ENCODE measurements at places on chromosomes 11 and 22.

DNA sequence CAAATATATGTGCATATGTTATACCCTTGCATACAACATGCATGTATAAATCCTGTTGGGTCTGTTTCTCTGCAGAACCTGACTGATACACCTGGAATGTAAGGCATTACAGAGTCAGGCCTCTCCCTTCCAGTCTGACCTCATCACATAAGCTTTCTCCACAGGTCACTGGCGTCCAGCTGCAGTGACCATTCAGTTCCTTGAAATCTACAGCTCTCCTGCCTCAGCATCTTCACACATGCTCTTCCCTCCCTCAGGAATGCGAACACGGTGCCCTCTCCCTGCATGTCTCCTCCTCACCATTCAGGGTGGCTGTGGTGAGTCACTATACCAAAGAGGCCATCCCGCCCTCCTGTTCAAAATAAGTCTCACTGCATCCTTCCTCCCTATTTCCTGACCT is 657.8 kb upstream of the B3GAT1 start:
- no peak for DNase-seq

- no peak for DNase-seq
Measured at GRCh38 chr22:25482091-25482760, 82.2 kb upstream of the GRK3 start.

DNA sequence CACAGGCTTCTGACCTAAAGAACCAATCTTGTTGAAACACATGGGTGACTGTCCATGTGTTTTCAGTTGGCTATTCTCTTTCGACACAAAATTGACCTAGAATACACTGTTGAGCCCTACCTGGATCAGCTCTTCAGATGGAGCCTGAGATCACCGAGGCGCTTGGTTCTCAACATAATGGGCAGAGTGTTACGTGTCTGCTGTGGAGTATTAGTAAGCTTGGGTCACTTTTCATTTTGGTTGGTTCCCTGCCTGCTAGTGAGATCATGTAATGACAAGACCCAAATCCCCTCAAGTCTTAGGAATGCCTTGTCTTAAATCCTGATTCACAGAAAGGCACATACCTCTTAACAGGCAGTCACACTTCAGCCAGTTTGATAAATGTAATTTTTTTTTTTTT is 8.7 kb downstream of the MED19 start:
- DNase-seq: no peak

DNA sequence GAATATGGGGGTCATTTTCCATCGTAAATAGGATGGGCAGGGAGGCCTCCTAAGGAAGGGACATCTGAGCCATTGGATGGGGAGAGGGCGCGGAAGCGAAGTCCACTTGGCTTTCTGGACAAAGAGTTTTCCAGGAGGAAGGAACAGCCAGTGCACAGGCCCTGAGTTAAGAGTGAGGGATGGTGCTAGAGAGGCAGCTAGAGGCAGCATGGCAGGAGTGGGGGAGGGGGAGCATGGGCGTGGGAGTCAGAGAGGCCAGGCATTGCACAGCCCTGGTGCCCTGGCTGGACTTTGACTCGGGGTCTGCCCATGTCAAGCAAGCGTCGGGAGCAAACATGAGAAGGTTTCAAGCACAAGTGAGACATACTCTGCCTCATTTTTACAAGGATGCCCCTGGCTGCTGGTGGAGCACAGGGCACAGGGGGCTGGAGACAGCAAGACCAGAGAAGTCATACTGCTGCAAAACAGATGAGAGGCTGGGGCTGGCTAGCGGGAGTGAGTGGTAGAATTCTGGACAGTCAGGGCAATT is 9.0 kb downstream of the GNAZ start:
- no peak for DNase-seq

DNA sequence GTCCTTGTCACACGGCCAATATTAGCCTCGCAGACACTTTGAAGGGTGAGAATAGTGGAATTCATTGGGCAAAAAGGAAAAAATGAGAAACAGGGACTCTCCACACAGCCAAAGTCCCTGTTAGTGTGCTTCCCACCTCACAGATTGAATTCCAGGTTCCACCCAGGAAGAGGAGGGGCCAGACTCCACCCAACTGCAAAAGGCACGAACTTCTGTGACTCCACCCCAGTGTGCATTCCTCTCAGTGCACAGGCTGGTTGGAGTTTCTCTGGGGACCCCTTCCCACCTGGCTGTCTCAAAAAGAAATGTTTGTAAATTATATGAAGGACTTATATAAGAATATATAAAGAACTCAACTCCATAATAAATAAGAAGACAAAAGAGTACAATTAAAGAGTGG is 12.1 kb upstream of the BTBD10 start:
- DNase-seq: no peak

- no peak for DNase-seq
Measured at GRCh38 chr11:46105926-46106325, 15.3 kb downstream of the PHF21A start.

DNA sequence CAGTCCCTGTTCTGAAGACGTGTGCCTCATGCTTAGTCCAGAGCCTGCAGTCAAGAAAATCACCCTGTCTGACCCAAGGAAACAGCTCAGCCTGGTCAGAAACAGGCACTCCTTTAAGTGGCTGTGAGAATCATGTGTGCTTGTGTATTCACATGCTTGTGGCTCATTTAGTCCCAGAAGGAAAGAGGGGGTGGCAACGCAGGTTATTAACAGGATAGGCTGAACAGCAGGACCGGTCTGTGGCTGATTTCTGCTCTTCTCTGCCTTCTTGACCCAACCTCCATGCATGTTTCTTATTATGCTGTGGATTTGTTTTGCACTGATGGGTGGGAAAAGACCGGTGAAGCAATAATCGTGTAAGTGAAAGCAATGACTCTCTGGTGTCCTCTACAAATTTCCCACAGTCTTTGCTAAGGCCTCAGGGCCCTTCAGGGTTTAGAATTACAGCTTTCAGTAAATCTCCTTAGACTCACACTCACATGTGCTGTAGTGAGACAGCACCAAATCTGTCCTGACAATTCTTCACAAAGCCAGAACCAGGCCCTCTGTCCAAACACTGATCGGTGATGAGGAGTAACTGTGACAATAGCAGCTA is 288.1 kb downstream of the ETS1 start:
- no peak for DNase-seq

DNA sequence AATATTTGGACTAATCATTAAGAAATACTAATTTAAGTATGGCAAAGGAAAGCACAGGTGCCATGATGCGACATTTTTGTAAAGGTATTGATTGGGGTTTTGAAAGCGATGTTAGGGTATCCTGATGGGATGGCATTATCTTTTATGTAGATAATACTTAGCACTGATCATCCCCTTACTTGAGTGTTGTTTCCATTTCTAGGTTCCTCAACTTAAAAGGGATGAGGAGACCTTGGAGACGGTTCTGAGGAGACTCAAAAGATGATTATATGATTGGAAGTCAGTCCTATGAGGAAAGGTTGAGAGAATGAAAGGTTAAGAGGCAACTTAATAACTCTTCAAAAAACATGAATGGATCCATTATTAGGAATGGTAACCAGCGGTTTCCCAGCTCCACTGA is 11.1 kb downstream of the KMT2A start:
- DNase-seq: no peak

DNA sequence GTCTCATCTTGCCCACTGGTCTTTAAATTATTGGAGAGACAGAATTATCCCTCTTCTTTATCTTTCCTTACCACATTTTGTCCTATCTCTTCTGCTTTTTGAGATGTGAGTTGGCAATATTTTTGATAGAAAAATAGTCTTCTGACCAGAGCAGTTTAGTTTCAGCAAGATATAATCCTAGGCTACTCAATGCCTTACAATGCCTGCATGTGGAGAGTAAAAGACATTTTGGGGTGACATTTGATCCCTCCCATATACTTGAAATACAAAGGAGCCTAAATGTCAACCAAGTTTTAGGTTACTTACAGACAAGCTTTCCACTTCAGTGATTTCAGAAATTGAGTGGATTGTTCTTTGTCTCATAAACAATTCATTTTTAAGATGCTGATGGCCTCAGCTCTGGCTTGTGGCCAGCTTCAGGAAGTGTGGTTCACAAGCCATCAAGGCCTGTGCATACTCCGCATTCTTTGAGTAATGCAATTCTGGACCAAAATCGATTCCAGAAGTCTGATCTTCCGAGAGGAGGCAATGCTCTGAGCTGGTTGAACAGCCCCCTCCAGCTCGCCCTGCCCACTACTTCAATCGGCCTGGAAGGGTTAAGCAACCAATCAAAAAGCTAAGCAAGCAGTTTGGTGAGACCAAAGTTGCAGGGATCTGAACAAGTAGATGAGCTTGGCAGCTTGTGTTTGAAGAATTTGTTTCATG is 274.4 kb downstream of the BLID start:
- DNase-seq: no peak

- DNase-seq: no peak
Measured at GRCh38 chr11:59857439-59858434, 8.6 kb downstream of the TCN1 start.

- DNase-seq: no peak
Measured at GRCh38 chr11:17750013-17750800, 15.6 kb downstream of the KCNC1 start.

DNA sequence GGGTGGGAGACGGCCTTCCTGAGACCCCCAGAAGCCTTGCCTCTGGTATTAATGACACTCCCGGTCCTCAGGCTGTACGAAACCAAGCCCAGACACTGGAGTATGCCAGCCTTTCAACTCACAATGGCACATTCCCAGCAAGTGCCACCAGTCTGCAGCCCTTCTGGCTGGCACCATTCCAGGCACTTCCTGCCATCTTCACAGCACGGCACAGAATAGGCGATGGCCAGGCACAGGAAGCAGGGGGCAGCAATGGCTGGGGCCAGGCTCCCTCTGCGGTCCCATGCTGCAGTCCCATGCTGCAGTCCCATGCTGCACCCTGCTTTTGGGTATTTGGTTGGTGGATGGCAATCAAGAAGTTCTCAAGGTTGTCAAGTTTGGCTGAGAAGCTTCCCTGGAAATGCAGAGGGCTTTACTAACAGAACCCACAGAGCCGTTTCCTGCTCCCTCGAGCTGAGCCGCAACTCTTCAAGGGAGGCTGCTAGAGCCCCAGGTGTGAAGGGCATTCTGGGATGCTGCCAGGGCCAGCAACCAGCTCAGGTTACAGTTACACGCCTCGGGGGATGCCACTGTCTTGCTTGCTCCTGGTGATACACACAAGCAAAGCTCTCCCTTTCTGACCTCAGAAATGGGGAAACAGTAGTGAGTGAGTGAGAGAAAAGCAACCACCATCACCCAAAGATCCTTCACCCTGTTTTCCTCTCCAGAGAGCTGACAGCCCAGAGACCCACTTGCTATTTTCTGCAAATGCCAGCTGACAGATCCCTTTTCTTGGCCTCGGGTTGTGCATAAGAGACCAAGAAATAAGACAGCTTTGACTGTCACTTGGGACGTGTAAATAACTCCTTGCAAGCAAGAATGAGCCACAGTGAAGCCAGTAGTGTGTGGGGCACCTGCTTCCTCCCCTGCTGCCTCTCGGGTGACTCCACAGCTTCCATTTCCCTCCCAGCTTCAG is 23.9 kb downstream of the LRFN4 start:
- no peak for DNase-seq

DNA sequence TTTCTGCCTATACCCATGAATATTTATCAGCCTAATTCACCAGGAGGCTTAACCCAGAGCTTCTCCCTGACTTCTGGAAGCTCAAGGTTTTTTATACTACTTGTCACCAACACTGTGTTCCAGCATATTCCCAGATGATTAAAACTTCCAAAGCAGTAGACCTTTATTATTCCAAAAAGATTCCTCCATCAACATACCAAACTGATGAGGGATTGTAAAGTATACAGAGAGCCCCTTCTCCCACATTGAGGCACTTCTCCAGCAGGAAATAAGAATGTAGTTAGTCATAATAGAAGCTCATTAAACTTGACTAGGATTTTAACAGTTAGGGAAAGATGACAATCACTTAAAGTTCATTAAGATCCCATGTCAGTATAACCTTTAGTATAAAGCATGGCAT is 51.4 kb upstream of the CEP126 start:
- no peak for DNase-seq

DNA sequence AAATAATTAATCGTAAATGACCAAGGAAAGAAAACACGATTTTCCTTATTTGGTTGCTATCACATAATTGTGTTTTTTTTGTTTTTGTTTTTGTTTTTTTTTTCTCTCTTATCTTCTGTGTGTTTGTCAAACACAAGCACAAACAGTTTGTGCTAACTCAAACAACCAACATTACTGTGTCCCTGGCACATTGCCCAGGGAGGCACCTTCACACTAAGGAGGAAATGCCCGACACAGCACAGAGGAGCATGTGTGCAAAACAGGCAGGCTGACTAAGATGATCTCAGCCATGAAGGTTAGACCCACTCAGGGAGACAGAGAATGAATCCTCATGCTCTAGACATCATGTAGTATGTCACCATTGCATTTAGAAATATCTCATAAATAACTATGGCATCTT is 130.1 kb downstream of the SOX6 start:
- no peak for DNase-seq

DNA sequence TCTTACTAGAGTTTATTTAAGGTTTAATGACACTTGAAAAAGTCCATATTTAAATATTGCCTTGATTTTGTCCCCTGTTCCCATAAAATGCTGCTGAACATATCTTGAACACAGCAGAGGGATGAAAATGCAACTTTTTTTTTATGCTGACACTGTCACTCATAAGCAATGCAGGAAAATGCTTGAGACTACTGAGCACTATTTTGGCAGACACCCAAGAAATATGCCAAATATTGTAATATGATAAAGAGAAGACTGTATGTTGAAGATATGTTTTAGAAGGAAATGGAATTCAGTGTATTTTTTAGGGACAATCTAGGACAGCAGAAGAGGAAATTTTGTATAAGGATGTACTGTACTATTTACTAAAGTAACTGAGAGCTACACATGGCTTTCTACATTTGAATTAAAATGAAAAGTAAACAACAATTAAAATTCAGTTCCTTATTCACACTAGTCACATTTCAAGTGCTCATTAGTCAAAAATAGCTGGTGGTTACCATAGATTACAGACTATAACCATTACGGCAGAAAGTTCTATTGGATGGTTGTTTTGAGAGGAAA is 58.6 kb downstream of the LRRC4C start:
- DNase-seq: no peak

DNA sequence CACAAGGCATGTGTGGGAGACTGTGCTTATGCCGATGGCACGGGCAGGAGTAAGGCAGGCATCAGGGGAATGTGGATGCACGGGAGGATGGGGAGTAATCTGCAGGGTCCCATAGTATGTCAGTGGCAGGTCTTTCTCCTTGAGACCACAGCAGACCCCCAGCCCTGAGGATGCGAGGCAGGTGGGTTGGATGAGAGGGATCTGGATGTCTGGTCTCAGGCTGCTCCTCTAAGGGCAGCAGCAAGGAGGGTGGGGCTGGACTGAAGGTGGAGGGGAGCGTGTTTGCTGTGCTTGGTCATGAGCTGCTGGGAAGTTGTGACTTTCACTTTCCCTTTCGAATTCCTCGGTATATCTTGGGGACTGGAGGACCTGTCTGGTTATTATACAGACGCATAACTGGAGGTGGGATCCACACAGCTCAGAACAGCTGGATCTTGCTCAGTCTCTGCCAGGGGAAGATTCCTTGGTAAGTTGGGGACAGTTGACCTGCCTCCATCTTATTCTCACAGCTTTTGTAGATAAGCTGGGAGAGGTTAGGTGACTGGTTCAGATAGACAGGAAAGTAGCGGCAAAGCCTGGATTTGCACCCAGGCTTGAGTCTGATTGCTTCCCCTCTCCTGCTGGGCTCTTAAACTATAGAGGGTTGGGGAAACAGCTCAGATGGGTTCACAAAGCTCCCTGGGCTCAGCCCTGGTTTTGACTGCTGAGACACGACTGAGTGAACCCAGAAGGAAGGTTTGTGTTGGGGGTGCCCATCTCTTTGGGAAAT is at the start of gene APOL1:
TSS of gene APOL1 (plus strand) at position 380 of the 769 bp plus-strand sequence. CDS start 1,823 bp downstream, outside the sequence.
- DNase-seq: no peak

Measured in activated T-helper 1 cell treated with anti-CD3 and anti-CD28 coated beads, Interleukin-2, amount 50 U/mL, for 16 hours (primary cell).